ENCODE measurements at places on chromosomes 4 and X.

- no peak for DNase-seq
These were observed 60.3 kb upstream of the MXD4 start for GRCh38 chr4:2322227-2322626.

- no peak for DNase-seq
These were observed 14.6 kb upstream of the HNRNPD start for GRCh38 chr4:82388405-82388804.

- no peak for DNase-seq
These were observed 52.2 kb downstream of the SPATA18 start for GRCh38 chr4:52103319-52103718.

DNA sequence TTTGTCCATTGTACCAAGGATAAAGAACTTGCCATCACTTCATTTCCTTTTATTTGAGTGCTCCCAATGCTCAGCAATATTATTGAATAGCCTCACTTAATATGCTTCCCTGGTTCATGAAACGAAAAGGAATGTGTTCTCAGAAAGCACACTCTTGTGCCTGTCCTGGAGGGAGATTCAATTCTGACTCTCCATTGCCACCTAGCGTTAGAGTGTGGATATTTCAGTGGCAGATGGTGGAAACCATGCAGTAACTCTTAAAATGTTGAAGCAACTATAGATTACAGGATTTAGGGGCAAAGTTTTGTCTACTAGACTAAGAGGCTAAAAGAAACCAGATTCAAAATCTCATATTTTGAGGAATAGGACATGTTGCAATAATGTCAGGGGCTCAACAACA is 36.0 kb downstream of the GAB3 start:
- DNase-seq, result no peak

DNA sequence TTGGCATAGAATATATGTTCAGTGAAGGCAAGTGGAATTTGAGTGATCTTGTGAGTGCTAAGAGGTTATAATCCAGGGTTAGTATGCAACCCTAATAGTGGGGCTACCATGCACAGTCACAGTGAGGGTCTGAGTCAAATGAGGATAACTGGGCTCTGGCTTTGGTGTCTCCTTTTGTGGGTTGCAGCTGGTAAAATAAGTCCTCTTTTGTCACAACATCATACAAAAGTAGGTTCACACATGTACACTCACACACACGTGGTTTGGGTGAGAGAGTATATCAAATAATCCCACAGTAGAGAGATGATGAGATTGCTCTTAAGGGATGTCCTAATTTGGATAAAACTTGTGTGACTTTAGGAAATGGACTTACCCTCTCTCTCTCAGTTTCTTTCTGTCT is 79.6 kb upstream of the EOLA2 start:
- no peak for DNase-seq

All from foreskin keratinocyte (primary cell).